ENCODE measurements at places on chromosomes 7 and 10.

- DNase-seq, result no peak
Measured at GRCh38 chr10:99528494-99529441, 4.0 kb upstream of the NKX2-3 start.

DNA sequence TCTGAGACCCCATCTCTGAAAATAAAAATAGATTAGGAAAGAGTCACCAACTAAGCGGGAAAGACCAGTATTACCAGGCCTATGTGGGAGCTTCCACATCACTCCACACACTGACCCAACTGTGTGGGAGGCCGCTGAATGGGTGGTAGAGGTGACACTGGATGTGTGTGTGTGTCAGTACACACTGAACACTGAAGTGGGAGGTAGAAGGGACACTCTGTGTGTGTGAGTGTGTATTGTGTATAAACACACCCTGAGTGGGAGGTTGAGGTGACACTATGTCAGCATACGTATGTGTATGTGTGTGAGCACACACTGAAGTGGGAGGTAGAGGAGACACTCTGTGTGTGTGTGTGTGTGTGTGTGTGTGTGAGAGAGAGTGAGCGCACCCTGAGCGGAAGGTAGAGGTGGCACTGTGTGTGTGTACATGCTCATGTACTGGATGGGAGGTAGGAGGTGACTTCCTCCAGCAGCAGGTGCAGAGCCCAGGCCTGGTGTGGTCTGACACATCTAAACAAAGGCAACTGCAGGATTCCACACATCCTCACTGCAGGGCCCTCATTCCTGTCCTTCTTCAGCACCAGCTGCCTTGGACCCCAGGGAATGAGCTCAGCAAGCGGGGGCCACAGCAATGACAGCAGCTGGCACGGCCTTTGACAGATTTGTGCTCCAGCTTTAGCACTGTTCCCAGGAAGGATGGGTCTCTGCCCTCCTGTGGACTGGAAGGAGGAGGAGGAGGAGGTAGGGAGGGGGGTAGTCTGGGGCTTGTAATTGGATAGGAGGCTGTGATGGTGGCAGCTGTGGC lies 26.5 kb upstream of the RBM20 start:
- no peak for DNase-seq

GRCh38 chr7:137932881-137933269 lies 69.0 kb downstream of the CREB3L2 start:
- no peak for DNase-seq

DNA sequence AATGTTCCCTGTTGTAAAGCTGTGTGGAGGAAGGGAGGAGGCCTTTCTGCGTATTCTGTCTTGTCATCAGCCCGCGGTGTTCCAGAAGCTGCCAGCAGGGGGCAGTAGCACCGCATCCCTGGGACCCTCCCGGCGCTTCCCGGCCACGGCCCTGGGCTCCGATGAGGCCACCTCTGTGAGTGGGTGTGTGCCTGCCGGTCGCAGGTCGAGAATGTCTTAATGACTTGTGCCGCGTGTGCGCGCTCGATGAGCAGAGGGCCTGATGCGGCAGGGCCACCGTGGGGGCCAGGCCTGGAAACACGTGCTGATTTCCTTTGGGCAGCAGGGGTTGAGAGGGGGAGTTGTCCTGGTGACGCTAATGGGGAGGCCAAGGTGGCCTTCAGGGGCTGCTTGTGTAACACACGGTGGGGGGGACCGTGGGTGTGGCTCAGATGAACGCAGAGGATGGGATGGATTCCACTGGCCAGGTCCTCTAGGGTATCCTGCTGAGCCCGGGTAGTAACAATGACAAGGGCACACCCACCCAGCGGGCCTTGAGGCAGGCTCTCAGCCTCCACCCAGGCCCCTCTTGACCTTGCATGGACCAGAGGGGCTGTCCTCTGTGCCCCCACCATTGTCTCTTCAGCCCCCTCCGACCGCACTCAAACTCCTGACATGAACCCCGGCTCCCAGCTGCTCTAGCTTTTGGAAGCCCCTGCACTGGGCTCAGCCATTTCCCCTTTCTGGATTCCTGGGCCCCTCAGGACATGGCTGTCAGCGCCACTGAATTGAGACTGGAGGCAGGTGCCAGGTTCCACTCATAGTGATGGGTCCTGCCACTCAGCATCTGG lies 135.9 kb upstream of the PODXL start:
- peak; percentile 7 for DNase-seq

- DNase-seq, result no peak
Measured at GRCh38 chr7:118626739-118627138, 402.2 kb downstream of the ANKRD7 start.

- no peak for DNase-seq
Measured at GRCh38 chr10:33817605-33818004, 483.1 kb upstream of the NRP1 start.

GRCh38 chr7:31938650-31939049 lies 131.6 kb downstream of the PDE1C start:
- peak; percentile 37 for DNase-seq

DNA sequence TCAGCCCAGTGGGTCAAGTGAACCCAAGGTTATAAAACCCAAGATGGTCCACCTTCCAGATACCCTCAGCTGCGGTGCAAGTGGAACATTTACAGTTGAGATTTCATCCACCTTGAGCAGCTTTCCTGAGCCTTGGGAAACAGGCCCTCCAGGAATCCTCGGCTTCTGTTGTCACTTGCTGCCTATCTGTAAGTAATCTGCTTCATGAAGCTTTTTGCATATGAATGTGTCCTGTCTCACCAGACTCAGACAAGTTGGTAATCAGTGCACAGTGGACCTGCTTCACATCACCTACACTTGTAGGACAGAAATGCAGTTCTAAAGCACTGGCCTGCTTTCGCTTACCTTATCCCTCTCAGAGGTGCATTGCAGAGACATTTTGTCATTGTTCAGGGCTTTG lies 80.3 kb downstream of the FAM185A start:
- DNase-seq, result no peak

DNA sequence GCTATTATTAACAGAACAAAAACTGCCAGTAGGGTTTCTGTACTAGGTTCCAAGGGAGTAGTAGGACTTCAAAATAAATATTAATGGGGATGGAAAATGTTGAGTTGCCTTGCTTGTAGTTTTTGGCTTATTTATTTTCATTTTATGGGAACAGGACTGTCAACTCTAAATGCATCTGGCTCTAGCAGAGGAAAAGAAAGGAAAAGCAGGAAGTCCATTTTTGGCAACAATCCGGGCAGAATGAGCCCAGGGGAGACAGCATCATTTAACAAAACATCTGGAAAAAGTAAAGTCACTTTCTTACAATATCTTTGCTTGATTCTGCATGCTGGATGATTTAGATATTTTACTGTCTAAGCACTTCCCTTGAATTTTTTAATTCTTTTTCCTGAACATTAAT lies 69.4 kb downstream of the NOC3L start:
- DNase-seq, result no peak

GRCh38 chr10:119201233-119201632 lies 6.1 kb upstream of the GRK5 start:
- DNase-seq, result no peak

DNA sequence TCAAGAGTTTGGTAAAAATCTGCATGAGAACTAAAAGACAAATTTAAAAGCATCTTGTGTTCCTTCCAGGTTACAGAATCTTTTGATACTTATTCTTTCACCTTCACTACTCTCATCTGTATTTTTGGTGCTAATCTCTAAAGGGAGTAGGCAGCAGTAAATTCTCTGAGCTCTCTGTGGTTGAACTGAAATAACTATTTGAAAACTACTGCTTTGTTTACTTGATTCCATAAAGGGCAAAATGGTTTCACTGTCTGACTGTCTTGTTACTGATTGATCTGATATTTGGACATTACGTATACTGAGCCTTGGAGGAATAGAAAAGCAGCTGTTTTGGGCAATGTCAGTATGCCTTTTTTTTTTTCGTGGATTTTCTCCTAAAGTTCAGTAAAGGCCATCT lies 103.3 kb downstream of the CHRM2 start:
- peak; percentile 11 for DNase-seq

DNA sequence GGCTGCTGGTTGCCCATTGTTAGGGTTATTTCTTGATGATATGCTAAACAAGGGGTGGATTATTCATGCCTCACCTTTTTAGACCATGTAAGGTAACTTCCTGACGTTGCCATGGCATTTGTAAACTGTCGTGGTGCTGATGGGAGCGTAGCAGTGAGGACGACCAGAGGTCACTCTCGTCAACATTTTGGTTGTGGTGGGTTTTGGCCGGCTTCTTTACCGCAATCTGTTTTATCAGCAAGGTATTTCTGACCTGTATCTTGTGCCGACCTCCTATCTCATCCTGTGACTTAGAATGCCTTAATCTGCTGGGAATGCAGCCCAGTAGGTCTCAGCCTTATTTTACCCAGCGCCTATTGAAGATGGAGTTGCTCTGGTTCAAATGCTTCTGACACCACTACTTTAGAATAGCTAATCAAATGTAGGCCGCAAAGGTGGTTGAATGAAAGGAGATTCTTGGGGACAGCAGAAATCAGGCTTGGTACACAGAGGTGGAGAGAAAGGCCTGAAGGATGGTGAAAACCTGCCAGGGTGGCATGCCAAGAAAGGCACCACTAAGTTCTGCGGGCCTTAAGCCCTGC lies 17.9 kb upstream of the SMO start:
- DNase-seq, result no peak

- no peak for DNase-seq
Measured at GRCh38 chr7:158811461-158811860, 17.8 kb downstream of the ESYT2 start.

GRCh38 chr7:101669307-101669706 lies 40.2 kb upstream of the MYL10 start:
- DNase-seq, result no peak

- no peak for DNase-seq
Measured at GRCh38 chr7:144534655-144535395, 131.3 kb upstream of the NOBOX start.
